ENCODE measurements at places on chromosomes 1 and 21.

GRCh38 chr1:152024223-152024622 lies 12.6 kb downstream of the S100A11 start:
- no peak for DNase-seq

DNA sequence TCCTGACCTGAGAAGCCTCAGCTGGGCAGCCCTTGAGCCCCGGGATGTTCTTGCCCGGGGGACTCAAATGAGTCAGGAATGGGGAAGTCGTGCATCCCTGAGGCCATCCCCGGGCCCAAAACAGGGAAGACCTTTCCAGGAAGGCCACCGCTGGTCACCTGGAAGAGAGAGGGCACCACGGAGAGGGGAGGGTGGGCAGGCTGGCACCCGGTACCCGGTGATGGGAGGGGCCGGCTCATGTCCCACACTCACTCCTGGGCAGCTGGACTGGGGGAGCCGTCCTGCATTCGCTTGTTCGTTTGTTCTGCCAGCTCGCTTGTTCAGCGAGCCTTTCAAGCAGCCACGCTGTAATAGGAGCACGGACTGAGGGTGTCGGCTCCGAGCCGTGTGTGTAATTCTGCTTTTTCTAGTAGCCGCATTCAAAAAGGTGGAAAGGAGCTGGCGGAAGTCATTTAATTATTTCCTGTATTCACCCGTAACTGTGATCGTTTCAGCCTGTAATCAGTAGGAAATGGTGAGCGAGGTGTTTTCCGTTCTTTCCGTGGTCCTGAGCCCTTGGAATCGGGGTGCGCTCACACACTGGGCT lies 48.4 kb upstream of the CCDC27 start:
- DNase-seq: no peak

DNA sequence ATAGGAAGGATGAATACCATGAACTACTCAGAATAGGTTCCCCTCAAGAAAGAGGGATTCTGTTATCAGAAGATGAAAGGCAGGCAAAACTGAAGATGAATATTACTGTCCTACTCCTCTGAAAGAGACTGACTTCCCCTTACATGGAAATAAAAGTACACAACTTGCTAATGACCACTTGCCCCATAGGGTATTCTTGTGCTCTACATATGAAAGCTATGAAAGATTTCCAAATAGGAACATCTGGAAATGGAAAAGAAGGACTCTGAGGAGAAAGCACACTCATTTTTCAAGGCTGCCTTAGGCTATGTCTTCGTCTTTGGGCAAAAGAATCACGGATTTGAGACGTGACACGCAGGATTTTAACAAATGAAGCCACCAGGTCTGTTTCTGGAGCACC lies 170.1 kb upstream of the DAB1 start:
- DNase-seq: no peak

- DNase-seq: no peak
These were observed 50.7 kb downstream of the IRF2BP2 start for GRCh38 chr1:234559152-234559901.

DNA sequence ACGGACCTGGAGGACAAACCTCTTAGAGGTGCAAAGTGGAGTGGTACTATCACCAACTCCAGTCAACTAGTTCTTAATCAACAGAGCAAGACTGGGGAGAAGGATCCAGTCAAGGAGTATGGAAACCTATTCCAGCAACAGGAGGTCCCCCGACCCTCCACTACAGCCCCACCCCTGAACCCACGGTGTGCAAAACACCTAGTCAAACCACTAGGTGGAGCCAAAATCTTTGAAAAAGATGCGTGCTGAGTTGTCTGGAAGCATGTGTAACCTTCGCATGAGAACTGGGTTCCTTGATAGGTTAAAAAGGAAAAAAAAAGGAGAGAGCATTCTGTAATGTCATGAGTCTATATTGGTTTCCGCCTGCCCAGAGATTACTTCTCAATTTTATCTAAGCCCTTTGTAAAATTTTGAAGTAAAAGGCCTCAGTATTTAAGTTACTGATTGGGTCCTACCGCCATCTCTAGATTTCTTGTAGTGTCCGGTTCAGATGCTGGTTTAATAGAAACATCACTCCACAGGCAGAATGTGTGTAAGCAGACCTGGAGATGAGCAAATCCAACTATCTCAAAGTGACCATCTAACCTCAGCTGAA lies 81.9 kb upstream of the HAO2 start:
- no peak for DNase-seq

- no peak for DNase-seq
These were observed 666.9 kb downstream of the PLPP3 start for GRCh38 chr1:55912438-55912837.

Data from effector CD8-positive, alpha-beta T cell (primary cell).